ENCODE measurements at places on chromosomes 5 and 9. TPM values are rescaled to one million over a fixed set of nuclear protein-coding genes. Genes with fewer than 3 reads are reported as not detected.

The SHOC1 gene
- not detected for total RNA-seq

The CAPSL gene
- total RNA-seq: not detected

The SPATA31C1 gene
- total RNA-seq: not detected

The PCDHA8 gene
- 0.06 TPM for total RNA-seq

The HSD17B3 gene
- 1.8 TPM for total RNA-seq

The OBP2B gene
- total RNA-seq: not detected

DNA sequence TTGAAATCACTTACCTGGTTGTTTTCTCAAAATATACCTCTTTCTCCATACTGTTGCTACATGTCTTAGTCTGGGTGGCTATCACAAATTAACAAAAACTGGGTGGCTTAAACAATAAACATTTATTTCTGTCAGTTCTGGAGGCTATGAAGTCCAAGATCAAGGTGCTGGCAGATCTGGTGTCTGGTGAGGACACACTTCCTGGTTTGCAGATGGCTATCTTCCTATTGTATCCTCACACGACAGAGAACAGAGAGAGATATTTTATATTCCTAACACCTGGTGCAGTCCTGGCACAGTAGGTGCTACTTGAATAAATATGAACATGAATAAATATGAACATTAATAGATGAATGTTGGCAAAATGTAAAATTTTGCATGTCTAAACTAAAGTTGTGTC, 164.3 kb upstream of the ACOT12 start:
- no peak for DNase-seq

DNA sequence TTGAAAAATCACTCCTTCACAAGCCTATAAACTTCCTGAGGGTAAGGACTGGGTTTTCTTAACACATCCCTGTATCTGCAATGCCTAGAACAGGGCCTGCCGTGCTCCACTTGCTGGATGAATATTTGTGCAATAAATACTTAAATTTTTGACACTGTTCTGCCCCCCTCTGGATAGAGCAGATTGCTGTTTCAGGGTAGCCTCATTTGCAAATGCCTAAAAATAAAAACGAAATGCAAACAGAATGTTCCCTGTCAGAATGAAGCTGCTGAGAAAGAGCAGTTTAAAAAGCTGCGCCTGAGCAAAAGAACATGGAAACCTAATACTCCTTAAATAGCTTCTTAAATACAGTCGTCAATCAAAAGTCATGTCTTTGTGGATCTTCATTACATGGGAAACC, 385.3 kb downstream of the PRELID2 start:
- no peak for DNase-seq

- DNase-seq: no peak
Measured at GRCh38 chr9:4967523-4967922, 17.5 kb upstream of the JAK2 start.

GRCh38 chr5:17928581-17928981, 294.3 kb downstream of the TAF11L14 start:
- peak; percentile 62 for DNase-seq
